ENCODE measurements at places on chromosomes 4 and X. TPM values are rescaled to one million over a fixed set of nuclear protein-coding genes. Genes with fewer than 3 reads are reported as not detected.

SPOCK3 gene
- total RNA-seq, result not detected

RHOXF2B gene
- not detected for total RNA-seq

RRH gene
- not detected for total RNA-seq

GNRHR gene
- not detected for total RNA-seq

TNMD gene
- not detected for total RNA-seq

CMC4 gene
- total RNA-seq, result 9.0 TPM

PWWP3B gene
- not detected for total RNA-seq

NPY2R gene
- not detected for total RNA-seq

UGT2B15 gene
- not detected for total RNA-seq

P2RY4 gene
- total RNA-seq, result not detected

SH3TC1 gene
- total RNA-seq, result 147 TPM

Data from dermis microvascular lymphatic vessel endothelial cell (primary cell).